ENCODE measurements at places on chromosomes 3 and 15.

- no peak for DNase-seq
Observed at GRCh38 chr15:52228921-52229320, 37.7 kb upstream of the GNB5 start.

GRCh38 chr3:50515565-50516439 lies 12.4 kb upstream of the CACNA2D2 start:
- no peak for DNase-seq

DNA sequence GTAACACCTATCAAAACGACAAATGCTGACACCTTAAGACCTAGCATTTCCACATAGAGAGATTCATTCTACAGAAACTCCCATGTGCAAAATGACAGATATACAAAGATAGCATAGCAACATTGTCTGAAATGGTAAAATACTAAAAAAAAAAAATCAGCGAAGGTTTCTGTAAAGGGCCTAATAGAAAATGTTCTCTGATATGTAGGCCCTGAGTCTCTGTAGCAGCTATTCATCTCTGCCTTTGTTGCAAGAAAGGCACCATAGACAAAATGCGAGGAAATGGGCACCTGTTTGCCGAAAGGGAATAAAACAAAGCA lies 631 bp upstream of the MFGE8 start:
- DNase-seq: no peak

DNA sequence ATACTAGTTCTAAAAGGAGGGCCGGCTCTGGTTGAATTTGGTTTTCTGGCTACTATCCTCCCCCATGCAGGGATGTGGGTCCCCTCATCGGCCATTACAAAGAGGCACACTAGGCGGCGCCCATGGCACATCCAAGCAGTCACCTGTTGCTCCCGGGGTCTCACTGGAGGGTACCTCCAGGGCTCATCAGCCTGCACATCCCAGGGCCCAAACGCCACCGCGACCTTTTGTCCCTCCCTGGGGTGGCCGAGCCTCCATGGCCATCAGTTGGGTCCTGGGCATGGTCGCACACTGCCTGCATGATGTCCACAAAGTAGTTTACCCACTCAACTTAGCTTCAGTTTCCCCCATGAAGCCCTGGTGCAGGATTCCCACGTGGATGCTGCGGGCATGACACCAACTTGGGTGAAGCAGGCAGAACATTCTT lies 28.3 kb downstream of the IDH3A start:
- DNase-seq: peak; percentile 10

- no peak for DNase-seq
Observed at GRCh38 chr15:44804298-44805046, 68.1 kb downstream of the TRIM69 start.

GRCh38 chr3:134441821-134442220 lies 44.0 kb downstream of the ANAPC13 start:
- DNase-seq: no peak

DNA sequence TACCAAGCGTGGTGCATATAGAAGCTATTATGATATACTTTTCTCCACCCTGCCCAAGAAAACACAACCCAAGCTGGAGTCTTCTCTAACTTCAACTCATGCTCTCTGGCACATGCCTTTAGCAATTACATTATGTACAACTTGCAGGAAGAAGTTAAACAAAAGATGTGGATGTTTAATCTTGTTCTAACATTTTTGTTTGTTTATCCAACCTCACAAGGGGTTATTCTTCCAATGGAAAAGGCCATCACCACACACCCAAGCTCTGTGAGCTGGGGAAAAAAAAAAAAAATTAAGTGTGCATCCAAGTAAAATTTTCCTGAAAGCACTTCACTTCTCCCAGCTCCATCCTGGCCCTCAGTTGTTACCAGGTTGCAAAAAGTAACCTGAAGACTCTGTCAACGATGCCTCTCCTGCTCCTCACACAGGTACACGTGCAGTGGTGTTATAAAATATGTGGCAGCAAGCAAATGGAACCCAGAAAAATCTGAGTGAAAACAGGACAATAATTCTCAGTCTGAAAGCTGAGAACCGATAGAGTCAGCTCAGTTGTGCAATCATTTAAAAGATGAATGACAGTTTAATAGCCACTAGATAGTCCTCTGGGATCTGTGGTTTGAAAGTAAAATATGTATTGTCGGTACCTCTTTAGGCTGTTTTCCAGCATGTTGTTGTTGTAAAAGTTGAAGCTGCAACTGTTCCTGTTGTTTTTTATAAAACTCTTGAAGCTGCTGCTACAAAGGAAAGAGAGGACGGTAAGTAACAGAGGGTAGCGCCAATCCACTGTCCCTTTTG lies 531.4 kb downstream of the FOXP1 start:
- peak; percentile 83 for DNase-seq

GRCh38 chr3:179546814-179547241 lies 15.9 kb upstream of the ACTL6A start:
- no peak for DNase-seq

- DNase-seq: no peak
Observed at GRCh38 chr15:78933823-78934654, 10.8 kb downstream of the CTSH start.

Measured in fibroblast of skin of right quadriceps (primary cell).